ENCODE measurements at places on chromosomes 2 and 18.
A peak's percentile ranks its signal among the peaks of the same experiment; 100 is the strongest.

GRCh38 chr18:63470751-63471150, 6.0 kb upstream of the SERPINB5 start:
- no peak for DNase-seq

GRCh38 chr2:24485197-24485596, 5.9 kb upstream of the NCOA1 start:
- no peak for DNase-seq

- peak; percentile 36 for DNase-seq
Measured at GRCh38 chr2:230684270-230685168, 28.1 kb upstream of the CAB39 start.

- DNase-seq, result no peak
Measured at GRCh38 chr2:241321033-241321432, 5.3 kb downstream of the SEPTIN2 start.

DNA sequence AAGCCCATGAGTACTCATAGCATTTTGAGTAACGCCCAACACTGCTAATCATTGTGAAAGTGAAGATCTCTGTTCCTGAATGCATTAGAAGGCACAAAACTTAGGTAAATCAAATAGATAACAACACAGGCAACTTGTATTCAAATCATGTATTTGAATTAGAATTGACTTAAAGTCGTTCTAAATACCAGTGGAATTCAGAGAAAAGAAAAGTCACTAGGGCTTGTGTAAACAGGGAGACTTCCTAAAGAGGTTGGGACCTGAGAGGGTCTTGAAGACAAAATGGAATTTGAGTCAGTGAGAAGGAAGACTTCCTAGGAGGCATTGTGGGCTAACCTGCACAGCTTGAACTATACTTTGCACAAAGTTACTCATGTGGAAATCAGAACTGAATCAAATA, 127.2 kb downstream of the CTNNA2 start:
- no peak for DNase-seq

DNA sequence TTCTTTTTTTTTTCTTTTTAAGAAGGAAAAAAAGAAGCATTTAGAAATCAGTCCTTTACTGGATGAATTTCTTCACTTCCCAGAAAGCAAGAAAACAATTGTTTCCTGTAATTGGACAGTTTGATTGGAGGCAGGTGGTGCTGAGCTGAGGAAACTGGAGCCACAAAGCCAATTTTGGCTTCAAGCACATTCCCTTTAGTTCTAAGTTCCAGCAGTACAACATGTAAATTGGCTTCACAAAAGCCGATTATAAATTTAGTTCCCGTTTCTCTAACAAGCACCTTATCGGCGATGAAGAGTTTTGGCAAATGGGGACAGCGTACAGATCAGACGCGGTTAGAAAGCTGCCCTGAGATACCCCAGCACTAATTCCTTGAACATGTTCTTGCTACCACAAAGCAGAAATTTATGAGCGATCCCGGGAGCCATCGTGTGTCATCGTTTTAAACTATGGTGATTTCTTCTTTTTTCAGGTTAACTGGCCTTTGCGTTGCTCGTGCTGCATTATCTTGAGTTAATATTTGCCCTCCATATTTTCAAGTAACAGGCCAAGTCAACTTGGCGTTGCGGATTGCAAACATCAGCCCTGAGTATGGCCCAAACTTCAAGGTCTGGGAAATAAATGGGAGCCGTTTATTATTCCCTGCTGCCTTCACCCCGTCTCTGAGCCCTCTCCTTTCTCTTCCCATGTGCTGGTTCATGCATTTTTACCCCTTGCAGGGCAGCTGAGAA, 190.4 kb upstream of the ID2 start:
- no peak for DNase-seq

DNA sequence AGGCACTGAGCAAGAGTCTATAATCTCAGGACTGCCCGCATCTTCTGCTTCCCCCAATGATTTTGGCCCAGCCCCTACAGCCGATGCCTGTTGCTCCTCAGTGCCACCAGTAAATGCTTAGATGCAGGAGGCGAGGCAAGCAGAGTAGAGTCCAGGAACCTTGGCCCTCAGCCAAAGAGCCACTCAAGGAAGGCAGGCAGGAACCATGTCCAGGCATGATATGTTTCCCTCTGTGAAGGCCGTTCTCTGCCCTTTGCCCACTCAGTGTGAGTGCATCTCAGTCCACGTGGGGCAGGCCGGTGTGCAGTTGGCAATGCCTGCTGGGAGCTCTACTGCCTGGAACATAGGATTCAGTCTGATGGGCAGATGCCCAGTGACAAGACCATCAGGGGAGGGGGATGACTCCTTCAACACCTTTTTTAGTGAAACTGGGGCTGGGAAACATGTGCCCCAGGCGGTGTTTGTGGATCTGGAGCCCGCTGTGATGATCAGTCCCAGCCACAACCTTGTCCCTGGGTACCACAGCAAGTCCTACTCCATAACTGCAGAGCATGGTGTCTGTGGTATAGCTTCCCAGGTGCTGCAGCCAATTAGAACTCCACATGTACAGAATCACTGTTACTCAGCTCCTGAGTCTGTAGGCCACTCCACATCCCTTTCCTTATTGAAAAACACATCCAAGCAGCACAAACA, 9.7 kb upstream of the DNAJB2 start:
- peak; percentile 16 for DNase-seq

- no peak for DNase-seq
Measured at GRCh38 chr2:85016446-85016845, 45.5 kb downstream of the KCMF1 start.

DNA sequence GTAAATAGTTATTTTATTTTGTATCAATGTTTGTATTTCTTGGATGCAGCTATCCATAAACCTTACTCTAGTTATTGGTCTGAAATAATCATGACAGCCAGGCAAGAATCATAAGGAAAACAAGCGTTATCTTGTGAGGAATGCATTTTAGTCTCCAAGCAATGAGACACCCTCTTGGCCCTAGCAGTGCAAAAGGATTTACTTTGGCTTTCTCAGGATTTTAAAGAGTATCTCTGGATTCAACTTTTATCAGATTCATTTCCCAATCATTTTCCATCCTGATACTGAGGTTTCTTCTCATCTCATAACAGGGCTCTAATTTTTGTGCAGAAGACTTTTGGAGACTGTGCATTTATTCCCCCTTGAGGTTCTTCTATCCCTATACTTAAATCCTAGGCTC, 480.8 kb downstream of the TMX3 start:
- DNase-seq, result no peak

GRCh38 chr18:79438089-79438897, 42.6 kb downstream of the NFATC1 start:
- DNase-seq, result no peak

- no peak for DNase-seq
Measured at GRCh38 chr2:106063181-106063580, 130.9 kb downstream of the UXS1 start.

DNA sequence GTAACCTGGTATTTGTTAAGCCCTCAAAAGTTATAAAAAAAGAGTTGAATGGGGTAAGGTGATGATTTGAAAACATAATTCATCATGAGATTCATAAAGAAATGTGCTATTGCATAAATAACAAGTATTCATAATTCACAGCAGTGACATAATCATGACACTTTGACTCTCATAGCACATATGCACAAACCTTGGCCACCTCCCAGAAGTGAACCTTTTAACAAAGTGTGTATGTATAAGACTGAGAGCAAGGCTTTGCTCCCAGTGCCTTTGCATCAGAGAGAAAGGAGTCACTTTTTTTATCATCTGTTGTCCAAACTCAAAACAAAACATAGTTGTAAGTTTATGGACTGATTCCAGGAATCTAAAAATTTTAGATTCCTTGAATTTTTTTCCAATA, 15.0 kb upstream of the HTR2B start:
- no peak for DNase-seq

DNA sequence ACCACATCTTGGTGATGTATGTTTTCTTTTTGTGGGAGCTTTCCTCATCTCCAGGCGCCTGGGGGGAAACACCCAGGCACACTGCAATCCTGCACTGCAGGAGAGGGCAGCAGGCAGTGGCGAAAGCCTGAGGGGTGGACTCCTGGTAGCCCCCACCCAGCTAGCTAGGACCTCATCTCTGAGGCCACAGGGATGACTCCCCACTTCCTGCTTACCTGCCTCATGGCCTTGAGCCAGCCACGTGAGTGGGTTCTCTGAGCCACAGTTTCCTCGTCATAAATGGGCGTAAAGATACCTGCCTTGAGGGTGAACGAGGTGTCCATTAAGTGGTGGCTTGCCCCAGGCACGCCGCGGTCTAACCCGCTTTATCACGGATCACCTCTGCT, 19.1 kb downstream of the TRAF3IP1 start:
- DNase-seq, result no peak

DNA sequence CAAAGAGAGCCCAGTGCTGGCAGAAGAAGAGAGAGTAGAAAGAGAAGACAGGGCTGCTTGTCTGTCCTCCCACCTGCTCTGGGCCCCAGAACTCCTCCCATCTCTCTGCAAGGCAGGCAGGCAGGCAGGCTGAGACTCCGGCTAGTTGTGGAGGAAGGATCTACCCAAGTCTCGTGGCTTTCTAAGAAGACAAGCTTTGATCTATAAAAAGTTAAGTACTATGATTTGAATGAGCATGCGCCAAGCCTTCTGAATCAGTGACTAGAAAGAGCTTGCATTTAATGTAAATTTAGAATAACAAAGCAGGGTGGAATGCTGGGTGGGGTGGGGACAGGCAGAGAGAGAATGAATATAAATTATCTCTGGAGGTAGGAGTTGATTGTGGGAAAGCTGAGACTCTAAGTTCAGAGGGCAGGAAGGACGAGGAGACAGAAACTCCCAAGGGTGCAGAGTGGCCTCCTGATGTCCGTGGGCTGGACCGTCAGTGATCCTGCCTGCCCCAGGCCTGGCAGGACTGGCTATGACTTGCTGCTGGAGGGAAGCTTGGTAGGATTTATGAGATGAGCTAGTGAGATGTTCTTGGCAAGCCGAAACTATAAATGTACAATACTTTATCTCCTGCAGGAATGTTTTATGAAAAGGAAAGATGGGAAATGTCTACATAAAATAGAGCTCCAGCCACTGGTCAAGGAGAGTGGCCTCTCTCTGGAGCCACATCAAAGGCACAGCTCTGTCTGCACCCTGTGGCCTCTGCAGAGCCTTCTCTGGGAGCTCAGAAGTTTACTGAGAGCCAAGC, 447.5 kb downstream of the TNS1 start:
- DNase-seq, result no peak

DNA sequence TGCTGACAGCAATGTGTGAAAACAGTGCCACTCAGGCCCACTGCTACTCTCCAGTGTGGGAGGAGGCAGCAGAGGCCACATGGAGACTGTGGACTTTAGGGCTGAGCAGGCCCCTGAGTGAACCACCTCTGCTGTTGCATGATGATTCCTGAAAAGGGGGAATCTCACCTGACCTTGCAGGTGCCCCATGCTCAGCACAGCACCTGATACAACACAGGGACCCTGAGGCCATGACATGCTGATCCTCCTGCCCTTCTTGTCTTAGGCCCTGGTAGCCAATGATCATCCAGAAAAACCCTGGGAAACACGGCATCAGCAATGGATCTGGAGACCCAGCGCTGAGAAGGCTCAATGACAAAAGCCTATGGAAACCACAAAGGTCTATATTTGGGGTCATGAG, 446.8 kb upstream of the MYT1L start:
- no peak for DNase-seq

DNA sequence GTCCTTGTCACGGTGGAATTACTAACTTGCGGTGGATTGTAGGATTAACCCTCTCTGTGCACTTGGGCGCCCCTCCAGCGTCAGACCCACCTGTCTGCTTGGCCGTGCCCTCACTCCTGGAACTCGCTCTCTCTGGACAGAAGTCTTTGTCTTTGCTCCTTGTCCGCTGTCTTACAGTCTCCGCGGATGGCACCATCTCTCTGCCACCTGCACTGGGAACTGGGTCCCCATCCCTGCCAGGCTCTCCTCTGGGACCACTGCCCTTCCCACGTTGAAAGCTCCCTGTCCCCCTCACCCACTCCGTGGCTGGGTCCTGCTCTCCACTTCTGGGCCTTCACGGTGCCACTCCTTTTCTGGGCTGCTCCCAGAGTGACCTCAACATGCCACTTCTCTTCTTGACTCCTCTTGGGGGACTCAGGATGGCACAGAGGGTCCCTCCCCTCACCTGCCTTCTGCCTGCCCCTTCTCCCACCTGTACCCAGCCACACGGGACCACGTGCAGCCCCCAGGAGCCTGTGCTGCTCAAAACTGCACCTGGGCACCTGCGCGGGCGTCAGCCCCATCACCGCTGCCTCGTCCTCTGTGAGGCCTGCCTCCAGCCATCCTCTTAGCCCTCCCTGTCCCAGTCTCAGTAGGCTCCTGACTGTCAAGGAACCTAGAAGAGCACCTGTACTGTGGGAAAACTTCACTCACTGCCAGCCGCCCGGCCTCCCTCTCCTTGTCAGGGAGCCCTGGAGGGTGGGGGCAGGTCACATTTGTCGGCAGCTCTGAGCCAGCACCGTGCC, 11.1 kb downstream of the CNDP2 start:
- no peak for DNase-seq

- peak; percentile 54 for DNase-seq
Measured at GRCh38 chr2:229910832-229911412, 10.9 kb downstream of the TRIP12 start.

DNA sequence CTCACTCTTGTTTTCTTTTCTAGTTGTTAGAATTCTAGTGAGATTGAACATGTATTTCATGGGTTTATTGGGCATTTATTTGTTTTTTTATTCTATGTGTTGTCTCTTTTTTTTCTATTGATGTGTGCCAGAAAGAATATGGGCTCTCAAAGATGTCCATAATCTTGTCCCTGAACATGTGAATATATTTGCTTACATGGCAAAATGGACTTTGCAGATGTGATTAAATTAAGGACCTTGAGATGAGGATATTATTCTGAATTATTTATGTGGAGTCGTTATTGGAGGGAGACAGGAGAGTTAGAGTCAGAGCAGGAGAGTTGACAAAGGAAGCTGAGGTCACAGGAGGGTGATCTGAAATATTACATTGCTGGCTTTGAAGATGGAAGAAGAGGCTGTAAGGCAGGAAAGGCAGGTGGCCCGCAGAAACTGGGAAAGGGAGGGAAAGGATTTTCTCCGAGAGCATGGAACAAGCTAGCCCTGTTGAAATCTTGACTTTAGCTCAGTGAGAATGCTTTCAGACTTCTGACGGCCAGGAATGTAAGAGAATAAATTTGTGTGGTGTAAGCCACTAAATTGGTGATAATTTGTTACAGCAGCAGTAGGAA, 82.8 kb downstream of the NABP1 start:
- no peak for DNase-seq

- DNase-seq, result no peak
Measured at GRCh38 chr2:56167616-56168562, 15.9 kb upstream of the CCDC85A start.
